GM13976 (cell line): ENCODE measurements at places on chromosomes 3 and 15.
A peak's percentile ranks its signal among the peaks of the same experiment; 100 is the strongest.

DNA sequence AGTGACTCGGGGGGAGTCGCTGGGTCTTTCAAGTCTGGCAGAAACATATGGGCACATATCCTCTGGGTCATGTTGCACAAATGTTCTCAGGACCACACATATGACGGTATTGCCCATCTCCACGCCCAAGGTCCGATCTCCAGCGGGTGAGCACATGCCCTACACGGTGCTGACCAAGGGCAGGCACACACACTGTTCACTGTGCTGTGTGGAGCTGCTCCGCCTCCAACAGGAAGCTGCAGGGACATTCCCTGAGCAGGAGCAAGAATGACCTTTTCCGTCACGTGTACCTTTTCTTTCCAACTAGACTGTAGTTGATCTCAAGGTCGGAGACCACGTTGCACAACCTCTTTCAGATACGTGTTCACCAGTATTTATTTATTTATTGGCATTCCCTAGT, 41.7 kb upstream of the B3GNT5 start:
- no peak for DNase-seq

DNA sequence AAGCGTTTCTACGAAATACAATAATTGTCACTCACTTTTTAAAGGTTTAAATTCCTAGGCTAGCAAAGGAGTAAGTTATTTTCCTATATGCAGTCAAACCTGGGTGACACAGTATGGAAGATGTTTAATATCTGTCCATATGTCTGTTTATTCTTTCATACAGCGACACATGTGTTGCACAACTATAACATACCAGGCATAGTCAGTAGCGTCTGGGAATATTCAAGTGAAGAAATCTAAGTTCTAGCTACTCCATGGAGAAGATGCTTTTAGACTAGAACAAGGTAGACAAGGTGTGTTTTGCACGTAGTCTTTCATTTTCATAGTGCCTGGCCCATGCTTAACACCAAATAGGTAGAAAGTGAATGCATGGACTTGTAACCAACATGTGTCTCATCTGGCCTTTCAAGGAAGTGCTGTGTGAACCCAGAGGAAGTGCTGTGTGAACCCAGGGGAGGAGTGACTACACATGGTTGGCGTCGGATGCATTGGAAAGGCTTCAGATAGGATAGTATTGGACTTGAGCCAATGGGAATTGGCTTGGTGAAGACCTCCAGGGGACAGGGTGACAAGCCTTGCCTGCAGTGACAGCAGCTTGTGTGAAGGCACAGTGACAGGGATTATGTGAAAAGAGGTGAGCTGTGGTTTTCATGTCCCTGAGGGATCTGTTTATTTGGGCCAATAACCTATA, 267.0 kb downstream of the PTPRG start:
- DNase-seq = no peak

GRCh38 chr3:172177046-172177445, 137.7 kb downstream of the FNDC3B start:
- no peak for DNase-seq

DNA sequence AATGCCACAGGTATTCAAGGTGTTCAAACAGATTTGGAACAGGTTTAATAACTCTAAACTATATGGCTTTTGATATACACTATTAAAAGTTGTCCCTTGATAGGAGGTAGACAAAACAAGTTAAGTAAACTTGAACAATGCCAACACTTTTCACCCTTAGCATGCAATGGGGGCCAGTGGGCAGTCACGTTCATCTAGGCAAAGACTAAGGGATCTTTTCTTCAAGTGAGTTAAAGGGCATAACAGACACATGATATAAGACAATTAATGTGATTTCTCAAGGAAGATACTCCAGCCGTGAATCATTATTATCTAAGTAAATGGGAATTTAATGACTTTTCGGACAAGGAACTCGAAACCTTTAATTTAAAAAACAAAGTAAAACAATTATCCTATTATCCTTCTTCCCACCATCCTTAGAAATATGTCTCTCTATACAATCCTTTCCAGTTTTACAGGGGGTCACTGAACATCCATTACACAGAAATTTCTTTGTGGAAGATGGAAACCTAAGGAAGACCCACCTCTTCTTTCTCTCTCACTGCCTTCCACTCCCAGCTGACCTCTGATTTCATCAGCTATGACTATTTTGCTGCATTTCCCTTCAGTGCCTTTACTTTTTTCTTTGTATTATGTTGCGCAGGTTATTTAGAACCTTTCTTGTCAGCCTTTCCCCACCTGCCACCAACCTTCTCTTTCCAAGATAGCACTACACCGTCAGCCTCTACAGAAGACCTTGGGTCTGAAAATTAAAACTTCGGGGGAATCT, 1.5 kb downstream of the CLDN1 start:
- no peak for DNase-seq

- DNase-seq = no peak
Observed at GRCh38 chr15:92166029-92166428, 227.7 kb upstream of the ST8SIA2 start.

GRCh38 chr3:120274739-120275167, 10.3 kb downstream of the GPR156 start:
- DNase-seq = no peak

- no peak for DNase-seq
Observed at GRCh38 chr3:42096796-42097565, 5.8 kb downstream of the TRAK1 start.

- no peak for DNase-seq
Observed at GRCh38 chr15:75594276-75594675, 15.2 kb upstream of the PTPN9 start.

GRCh38 chr15:85920956-85921355, 126.2 kb upstream of the KLHL25 start:
- DNase-seq = no peak

DNA sequence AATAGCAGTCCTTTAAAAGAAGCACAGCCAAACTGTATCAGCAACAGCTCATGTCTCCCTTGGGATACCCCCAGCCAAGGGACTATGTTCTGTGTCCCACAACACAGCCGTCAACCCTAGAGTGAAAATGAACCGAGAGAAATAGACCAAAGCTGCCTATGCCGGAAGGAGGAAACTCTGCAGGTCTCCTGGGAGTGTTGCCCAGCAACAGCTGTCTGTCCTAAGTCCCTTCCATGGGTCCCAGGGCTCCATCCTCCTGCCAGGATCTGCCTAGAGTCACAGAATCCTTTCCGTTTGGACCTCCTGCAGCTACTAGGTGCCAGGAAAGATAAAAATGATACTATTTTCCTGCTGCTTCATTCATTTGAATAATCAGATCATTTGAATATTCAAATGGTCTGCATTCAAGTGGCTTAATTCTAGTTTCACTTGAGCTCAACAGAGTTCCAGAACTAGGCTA, 53.1 kb downstream of the TRANK1 start:
- peak; percentile 45 for DNase-seq

GRCh38 chr15:81544385-81544784, 170.4 kb upstream of the TMC3 start:
- no peak for DNase-seq
